Activated CD4-positive, alpha-beta memory T cell treated with anti-CD3 and anti-CD28 coated beads for 36 hours (primary cell): ENCODE measurements at places on chromosomes 3 and 15. TPM values are rescaled to one million over a fixed set of nuclear protein-coding genes. Genes with fewer than 3 reads are reported as not detected.

GRCh38 chr3:107986505-107986904, 104.3 kb downstream of the CD47 start:
- H3K4me3 ChIP-seq = no peak overlapping the region
- peaks cover 35% of the 10 kb centered on the region for H3K4me1 ChIP-seq
- H3K36me3 ChIP-seq = no peaks in the 10 kb centered on the region
- DNase-seq = no peak

DNA sequence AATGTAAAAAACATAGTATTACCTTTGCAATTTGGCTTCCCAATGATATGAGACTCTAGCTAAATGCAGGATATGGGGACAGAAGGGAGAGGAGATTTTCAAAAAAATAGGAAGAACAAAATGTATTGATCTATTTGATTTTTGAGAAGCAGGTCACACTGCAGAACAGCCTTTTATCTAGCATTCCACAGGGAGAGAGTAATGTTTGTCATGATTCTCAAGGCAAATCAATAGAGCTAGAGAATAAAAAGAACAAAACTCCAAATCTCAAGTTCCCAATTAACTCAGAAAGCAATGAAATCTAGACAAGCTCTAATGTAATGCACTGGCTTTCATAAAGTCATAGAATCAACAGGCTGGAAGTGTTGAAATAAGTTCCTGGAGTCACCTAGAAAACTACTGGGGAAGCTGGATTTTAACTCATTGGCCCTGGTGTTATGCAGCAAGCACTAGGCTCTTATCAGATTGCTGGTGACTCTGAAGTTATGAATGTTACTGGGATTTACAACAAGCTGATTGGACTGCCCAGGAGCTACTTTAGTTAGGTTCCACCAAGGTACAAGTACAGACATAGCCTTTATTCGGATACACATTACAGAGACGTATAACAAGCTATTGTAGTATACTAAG, 442.8 kb downstream of the FGF12 start:
- H3K4me3 ChIP-seq = no peak overlapping the region
- no peak overlapping the region for H3K27ac ChIP-seq
- no peak for DNase-seq
- no peaks in the 10 kb centered on the region for H3K4me1 ChIP-seq

GOLGA8G gene
- not detected for total RNA-seq

DNA sequence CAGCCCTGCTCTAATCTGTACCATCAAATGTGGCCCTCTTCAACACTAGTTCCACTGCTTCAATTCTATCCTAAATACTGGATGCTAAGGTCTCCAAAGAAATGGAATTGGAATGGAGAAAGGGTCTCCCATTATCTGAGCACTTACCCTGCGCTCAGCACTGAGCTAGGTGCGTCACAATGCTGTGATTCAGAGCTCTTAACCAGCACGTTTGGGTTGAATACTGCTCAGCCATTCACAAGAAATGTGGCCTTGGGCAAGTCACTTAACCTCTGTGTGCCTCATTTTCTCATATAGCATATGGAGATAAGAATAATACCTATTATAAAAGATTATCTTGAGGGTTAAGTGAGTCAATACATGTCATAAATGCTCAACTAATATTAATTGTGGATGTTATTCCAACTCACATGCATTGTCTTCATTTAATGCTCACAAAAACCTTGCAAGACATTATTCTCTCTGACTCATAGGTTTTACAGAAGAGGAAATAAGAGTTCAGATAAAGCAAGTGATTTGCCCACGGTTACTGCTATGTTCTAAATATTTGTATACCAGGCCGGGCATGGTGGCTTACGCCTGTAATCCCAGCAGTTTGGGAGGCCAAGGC, 27.4 kb upstream of the SRGAP3 start:
- no peak for DNase-seq
- H3K36me3 ChIP-seq = peaks cover 2% of the 10 kb centered on the region
- no peak overlapping the region for H3K4me3 ChIP-seq

DNA sequence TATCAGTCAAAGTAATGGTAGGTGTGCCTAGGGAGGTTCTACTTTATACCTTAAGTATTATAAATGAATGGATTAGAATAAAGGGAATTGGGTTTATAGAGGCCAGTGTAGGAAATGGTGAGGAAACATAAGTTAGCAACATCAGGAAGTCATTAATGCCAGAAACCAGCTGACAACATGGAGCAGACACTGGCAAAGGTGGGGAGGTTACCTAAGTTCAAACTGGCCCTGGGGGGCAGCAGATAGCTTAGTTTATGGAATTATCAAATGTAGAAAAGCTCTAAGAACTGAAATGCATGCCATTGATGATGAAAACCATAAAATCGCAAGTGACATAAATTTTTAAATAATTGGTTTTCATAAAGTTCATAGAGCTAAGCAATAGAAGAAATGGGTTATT, 498.6 kb downstream of the NAALADL2 start:
- no peak overlapping the region for H3K4me3 ChIP-seq
- no peak for DNase-seq
- no peak overlapping the region for H3K27ac ChIP-seq
- H3K27me3 ChIP-seq = no peaks in the 10 kb centered on the region
- no peaks in the 10 kb centered on the region for H3K36me3 ChIP-seq

- no peak overlapping the region for H3K4me3 ChIP-seq
- H3K36me3 ChIP-seq = no peaks in the 10 kb centered on the region
- H3K27ac ChIP-seq = no peak overlapping the region
- H3K4me1 ChIP-seq = no peaks in the 10 kb centered on the region
These were observed 6.5 kb downstream of the CPEB1 start for GRCh38 chr15:82640672-82641071.

GRCh38 chr3:5019411-5020241, 40.4 kb downstream of the BHLHE40 start:
- H3K27me3 ChIP-seq = no peaks in the 10 kb centered on the region
- no peaks in the 10 kb centered on the region for H3K36me3 ChIP-seq
- peaks cover 82% of the 10 kb centered on the region for H3K4me1 ChIP-seq

DNA sequence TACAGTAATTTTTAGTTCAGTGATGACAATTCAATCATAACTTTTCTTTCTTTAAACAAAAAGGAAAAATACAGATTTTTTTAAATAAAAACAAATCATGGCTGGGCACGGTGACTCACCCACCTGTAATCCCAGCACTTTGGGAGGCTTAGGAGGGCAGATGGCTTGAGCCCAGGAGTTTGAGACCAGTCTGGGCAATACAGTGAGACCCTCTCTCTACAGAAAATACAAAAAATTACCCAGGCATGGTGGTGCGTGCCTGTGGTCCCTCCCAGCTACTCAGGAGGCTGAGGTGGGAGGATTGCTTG, 25.6 kb upstream of the ATG7 start:
- DNase-seq = no peak
- H3K27me3 ChIP-seq = peaks cover 11% of the 10 kb centered on the region
- no peak overlapping the region for H3K27ac ChIP-seq

DNA sequence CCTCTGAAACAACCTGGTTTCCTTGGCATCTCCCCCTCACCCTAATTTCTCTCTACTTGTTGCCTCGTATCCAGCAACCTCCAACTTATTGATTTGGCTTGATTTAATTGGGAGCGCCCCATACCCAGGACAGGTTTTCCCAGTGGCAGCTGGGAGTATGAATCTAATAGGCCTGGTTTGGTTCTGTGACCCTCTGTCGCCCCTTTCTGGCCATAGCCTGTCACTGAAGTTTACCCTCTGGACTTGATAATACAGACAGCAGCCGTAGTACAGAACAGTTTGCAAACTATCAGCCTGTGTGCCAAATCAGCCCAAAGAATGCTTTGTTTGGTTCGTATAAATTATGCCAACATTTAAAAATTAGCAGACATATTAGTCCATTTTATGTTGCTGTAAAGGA, 525.1 kb upstream of the GOLIM4 start:
- no peak for DNase-seq
- no peak overlapping the region for H3K4me3 ChIP-seq
- no peaks in the 10 kb centered on the region for H3K4me1 ChIP-seq

TGM5 gene
- total RNA-seq = not detected

DNA sequence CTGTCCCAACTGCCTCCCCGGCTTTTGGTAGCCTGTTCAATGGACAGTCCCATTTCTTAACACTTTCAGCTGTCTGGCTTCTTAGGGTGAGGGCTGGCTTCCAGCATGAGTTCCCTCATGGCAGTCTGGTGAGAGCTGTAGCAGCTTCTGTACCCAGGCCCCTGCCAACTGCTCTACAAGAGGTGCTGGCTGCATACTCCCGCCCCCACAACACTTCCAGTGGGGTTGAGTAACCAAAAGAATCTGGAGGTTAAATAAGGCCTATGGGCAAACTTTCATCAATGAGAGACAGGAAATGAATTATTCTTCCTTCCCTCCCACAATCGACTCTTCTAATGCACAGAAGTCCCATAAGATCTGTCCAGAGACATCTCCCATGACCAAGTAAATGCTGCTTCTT, 145.0 kb downstream of the NEK10 start:
- DNase-seq = no peak
- H3K27me3 ChIP-seq = peaks cover 2% of the 10 kb centered on the region
- H3K27ac ChIP-seq = no peak overlapping the region
- H3K4me3 ChIP-seq = no peak overlapping the region
- H3K4me1 ChIP-seq = peaks cover 9% of the 10 kb centered on the region

- no peak for DNase-seq
- H3K4me1 ChIP-seq = peaks cover 8% of the 10 kb centered on the region
- H3K27me3 ChIP-seq = peaks cover 6% of the 10 kb centered on the region
These were observed 50.7 kb downstream of the UMPS start for GRCh38 chr3:124780761-124781475.

BNC1 gene
- not detected for total RNA-seq

GRCh38 chr3:99172736-99173657, 271.5 kb upstream of the DCBLD2 start:
- H3K4me1 ChIP-seq = no peaks in the 10 kb centered on the region
- H3K27ac ChIP-seq = no peak overlapping the region
- no peak overlapping the region for H3K4me3 ChIP-seq
- DNase-seq = peak; percentile 39

- no peak overlapping the region for H3K27ac ChIP-seq
- H3K4me3 ChIP-seq = no peak overlapping the region
- H3K36me3 ChIP-seq = no peaks in the 10 kb centered on the region
- no peak for DNase-seq
These were observed 49.0 kb downstream of the KBTBD12 start for GRCh38 chr3:127964053-127964452.
